ENCODE measurements at places on chromosomes 3 and 15.

- no peak for DNase-seq
These were observed 26.7 kb downstream of the LRRFIP2 start for GRCh38 chr3:37147666-37148065.

GRCh38 chr15:93235926-93236780 is 147.1 kb upstream of the RGMA start:
- no peak for DNase-seq

DNA sequence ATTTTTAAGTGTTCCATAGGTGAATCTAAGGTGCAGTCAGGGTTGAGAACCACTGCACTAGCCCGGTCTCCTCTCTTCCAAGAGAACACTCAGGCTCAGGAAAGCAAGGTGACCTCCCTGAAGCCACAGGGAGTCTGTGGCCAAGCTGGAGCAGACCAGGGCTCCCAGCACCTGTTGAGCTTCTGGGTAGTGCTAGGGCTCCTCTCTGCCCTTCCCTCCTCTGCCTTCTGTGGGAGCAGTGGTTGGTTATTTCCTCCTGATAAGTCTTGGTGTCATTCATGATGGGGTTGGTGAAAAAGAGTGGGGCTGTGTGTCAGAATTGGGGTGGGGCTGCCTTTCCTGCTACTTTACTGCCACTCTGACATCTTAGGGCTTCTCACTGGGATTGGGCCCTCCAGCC is 163.1 kb upstream of the UMPS start:
- DNase-seq, result no peak

DNA sequence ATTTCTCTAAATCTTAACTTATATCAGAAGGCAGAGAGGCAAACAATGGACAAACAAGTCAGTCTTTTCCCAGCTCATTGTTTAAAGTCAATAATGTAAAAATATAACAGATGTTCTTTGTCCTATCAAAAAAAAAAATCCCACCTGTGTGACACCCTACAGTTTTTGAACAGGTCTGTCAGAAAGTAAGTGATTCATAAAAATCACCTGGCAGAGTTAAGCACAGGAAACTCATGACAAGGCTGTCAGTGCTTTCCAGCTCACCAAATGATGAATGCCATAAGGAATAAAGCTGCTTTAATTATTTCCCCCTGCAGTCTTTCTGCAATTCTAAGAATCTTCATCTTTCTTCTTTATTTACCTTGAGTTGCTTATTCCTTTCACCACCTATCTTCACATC is 30.3 kb downstream of the ROBO1 start:
- DNase-seq, result no peak

- no peak for DNase-seq
These were observed 76.8 kb upstream of the C15orf61 start for GRCh38 chr15:67444100-67444499.

- DNase-seq, result no peak
These were observed 18.0 kb upstream of the KCNAB1 start for GRCh38 chr3:156102267-156102931.

- no peak for DNase-seq
These were observed 52.7 kb downstream of the SNTN start for GRCh38 chr3:63705092-63705645.

DNA sequence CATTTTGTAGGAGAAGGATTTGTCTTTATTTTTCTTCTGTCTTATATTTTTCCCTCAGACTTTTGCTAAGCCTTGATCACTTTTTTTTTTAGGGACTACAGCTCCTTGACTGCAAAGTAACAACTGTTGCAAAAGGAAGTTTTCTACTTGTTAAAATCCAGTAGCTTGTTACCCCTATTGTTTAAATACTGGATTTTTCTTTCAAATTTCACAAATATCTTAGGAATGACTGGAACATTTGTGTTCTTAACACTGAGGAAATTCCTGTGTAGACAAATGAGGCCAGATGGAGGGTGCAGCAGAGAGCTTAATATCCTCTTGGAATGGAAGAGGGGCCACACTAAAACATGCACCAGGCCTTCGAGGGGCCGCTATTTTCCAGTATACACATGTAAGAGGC is 3.2 kb upstream of the PGPEP1L start:
- DNase-seq, result no peak

DNA sequence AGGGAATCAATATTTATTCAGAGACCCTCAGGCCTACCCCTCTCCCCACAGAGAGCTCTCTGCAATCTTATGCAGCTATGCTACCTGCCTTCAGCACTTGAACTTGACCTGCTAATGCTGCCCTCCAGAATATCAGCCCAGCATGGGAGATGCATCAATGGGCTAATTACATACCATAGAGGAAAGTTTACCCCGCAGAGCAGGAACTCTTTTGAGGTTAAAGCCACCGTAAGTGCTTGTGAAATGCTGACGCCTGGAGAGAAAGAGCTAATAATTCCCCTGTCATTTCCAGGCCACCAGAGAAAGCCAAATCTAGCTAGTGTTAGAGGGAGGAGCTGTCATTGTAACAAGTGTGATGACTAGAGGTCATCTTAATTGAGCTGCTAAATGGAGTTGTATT is 127.5 kb downstream of the CHST2 start:
- DNase-seq, result no peak

DNA sequence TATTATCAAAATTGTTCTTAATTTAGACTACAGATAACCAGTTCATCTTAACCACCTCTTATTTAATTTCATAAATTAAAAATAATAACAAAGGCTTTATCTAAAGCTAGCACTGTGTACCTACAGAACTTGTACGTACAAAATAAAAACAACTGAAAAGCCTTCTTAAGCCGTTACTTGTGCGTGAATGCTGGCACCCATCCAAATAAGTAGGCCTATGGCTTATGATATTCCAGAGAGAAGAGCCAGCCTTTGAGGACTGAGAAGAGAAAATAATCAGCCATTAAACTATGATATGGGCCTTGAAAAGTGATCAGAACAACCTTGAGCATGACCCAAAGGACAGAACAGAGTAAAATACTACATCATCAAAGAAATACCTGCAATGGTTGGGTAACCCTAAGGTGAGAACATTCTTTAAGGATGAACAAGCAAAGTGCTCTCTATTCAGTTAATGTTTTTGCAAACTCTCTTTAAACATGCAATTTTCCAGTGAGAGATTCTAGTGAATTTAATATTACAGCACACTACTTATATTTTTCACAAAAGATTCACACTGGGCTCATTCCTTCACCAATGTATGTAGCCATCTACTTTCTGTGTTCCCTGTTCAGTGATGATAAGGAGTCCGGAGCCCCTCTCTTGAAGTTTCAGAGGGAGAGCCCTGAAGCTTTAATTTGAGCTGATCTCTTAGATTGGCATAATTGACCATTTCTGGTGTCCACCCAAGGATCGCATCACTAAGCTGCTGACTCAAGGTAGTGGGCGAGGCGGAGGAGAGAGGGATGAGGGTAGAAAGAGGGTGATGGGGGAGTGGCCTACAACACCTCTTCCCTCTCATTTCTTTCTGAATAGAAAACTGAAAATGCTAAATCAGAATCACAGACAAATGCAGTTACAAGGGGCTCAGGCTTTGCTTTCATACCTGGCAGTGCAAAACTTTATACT is 7.7 kb upstream of the ACTC1 start:
- DNase-seq, result no peak

DNA sequence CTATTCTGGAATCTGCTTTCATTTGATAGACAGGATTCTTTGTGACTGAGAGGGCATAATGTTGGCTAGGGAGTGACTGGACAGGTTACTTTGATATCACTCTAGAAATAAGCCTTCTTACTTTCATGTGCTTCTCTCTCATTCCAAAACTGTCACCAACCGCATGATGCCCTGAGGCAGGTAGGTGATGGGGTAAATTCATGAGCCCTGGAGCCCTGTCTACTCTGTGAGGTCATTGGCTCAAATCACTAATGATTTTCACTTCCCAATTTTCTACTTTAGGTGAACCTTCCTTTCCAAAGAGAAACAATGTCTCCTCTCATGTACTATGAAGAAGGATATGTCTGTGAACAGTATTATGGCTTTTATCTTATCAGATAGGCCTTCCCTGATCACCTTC is 596.7 kb downstream of the TUSC7 start:
- no peak for DNase-seq

DNA sequence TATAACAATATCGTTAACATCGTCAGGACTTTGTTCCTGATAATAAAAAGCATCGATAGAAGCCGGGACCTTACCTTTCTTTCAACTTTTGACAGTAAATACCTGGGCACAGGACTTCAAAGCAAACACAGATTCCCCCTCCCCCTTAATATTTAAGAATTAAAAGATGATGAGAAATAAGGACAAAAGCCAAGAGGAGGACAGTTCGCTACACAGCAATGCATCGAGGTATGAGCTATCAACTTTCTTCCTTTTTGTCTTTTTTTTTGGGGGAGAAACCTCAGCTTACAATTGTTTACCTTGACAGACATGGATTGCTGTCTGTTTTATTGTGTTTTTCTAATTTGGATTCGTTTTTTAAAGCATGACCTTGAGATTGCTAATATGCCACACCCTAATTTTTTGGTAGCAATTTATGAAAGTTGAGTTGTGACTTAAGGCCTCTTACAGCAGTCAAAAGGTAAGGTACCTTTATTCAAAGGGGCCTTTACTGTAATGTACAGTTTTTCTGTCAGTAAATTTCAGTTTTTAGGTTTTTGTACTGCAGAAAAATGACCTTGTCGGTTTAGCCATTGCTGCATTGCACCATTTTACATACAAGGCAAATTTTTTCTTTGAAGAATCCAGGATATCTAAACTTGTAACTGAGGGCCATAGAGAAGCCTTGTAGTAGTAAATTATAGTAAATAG is 1.1 kb downstream of the CHD2 start:
- no peak for DNase-seq

- DNase-seq, result no peak
These were observed 60.1 kb upstream of the SEC61A1 start for GRCh38 chr3:127992127-127992526.

- DNase-seq, result no peak
These were observed 67.3 kb downstream of the FILIP1L start for GRCh38 chr3:100046986-100047385.

- DNase-seq, result no peak
These were observed at the start of gene MYRIP for GRCh38 chr3:39809181-39809994. TSS of gene MYRIP (plus strand) at chr3:39809609. CDS start at chr3:39900817, 91,208 bp downstream.

DNA sequence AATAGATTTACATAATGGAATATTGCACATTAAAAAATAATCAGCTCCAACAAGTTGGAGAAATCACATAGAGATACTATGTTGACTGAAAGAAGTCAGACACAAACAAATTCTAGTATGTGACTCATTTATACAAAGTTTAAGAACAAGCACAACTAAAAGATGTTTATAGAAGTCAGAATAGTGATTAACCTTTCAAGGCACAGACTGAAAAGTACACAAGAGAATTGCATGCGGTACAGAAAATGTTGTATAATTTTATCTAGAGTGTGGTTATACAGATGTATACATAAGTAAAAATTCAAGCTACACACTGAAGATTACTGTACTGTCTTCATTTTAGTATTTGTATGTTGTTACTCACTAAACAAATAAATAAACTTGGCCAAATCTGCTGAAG is 19.3 kb upstream of the ATOSA start:
- DNase-seq, result no peak

- DNase-seq, result no peak
These were observed 284.6 kb upstream of the C2CD4B start for GRCh38 chr15:62449638-62450037.

DNA sequence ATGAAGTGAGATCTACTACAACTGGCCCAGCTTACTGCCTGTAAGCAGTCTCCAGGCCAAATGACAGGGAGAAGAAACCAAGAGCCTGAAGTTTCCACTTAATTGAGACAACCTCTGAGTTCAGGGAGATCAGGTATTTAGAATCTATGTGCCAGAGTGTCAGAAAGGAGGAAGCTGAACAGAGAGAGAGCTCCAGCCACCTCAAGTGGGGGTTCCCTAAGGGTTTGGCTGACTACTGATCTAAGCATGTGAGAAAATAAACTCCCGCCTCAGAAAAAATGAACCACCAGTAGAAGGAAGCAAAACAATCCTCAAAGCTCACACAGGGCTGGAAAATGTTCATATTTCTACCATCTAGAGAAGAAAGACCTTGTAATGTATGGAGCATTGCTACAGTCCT is 25.0 kb downstream of the ADAM10 start:
- DNase-seq, result no peak

GRCh38 chr3:108472001-108472591 is 38.3 kb downstream of the MYH15 start:
- DNase-seq, result peak; percentile 88

GRCh38 chr3:46829699-46830208 is 33.5 kb downstream of the MYL3 start:
- no peak for DNase-seq

- DNase-seq, result no peak
These were observed 30.9 kb upstream of the SPSB4 start for GRCh38 chr3:141020143-141020830.

DNA sequence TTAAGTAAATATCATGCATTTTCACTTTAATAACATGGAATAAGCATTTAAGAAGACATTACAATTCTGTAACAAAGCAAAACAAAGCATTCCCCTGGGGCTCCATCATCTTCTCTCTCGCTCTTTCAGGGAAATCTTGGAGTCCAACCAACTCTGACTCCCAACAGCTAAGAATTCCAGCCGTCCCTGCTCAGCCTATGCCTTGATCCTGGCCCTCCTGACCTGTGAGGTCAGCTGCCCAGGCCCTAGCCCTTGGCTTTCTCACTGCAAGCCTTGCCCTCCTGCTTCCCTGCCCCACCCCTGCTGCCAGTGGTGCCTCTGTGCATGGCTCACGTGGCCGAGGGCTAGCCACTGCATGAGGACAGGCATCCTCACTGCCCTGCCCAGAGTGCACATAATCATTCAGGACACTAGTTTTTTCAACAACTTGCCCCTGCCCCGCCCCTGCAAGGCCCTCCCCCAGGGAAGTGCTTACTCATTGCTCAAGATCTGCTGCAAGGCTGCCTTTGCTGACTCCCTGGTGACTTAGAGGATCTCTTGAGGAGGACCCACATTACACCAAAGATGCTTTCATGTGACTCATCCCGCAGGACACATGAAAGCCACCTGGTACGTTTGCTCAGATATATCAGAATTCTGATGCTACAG is 37.6 kb downstream of the MTMR10 start:
- DNase-seq, result peak; percentile 47

- DNase-seq, result no peak
These were observed 20.2 kb upstream of the CDCP1 start for GRCh38 chr3:45166321-45166879.

GRCh38 chr15:40846841-40847222 is 3.0 kb downstream of the SPINT1 start:
- DNase-seq, result no peak

GRCh38 chr3:119293105-119293870 is 895 bp upstream of the ARHGAP31 start:
- no peak for DNase-seq
